ENCODE measurements at places on chromosomes 2 and 18.

- DNase-seq = no peak
Measured at GRCh38 chr2:81549646-81550045, 1245.1 kb upstream of the LRRTM1 start.

DNA sequence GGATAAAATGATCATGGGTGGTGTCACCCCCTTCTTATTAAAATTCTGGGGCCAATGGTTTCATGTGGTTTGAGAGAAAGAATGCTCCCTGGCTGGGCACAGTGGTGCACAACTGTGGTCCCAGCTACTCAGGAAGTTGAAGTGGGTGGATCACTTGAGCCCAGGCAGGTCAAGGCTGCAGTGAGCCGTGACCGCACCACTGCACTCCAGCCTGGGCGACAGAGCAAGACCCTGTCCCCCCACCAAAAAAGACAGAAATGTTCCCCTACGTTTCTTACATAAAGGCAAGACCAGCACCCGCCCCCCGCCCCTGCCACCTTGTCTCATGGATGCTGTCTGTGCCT is 53.0 kb upstream of the ID2 start:
- DNase-seq = no peak

DNA sequence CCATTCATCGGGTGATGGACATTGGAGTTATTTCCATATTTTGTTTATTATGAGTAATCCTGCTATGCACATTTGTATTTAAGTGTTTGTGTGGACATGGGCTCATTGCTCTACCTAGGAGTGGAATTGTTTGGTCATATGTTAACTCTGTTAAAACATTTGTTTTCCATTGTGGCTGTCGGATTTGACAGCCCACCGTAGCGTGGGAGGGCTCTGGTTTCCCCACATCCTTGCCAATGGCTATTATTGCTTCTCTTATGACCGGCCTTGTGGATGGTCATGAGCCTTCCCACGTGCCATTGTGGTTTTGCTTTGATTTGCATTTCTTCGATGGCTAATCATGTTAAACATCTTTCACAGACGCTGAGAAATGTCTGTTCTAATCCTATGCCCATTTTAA is 92.0 kb downstream of the ZNF236 start:
- no peak for DNase-seq

GRCh38 chr2:75177427-75177826 is 21.9 kb downstream of the TACR1 start:
- no peak for DNase-seq

- no peak for DNase-seq
Measured at GRCh38 chr18:9333441-9334328, 888 bp upstream of the TWSG1 start.

All from AG04450 (cell line).